ENCODE measurements at places on chromosomes 13 and 19.

DNA sequence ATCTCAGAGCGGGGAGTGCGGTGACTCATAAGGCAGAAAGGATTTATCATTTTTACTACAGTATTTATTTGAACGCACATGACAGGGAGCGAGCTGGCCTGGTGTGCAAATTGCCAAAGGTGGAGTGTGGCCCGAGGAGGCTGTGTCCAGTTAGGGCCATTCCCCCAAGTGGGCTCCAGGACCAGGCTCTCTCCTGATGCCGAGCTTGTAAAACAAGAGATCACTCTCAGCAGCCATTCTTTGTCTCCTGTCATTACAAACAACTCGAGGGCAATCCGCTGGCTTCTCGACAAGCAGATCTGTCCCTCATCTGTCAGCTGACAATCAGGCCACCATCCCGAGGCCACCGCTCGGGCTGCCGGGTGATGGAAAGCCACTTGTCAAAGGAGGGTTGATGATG is 418.9 kb downstream of the ZNF536 start:
- no peak for DNase-seq
- no peak overlapping the region for H3K4me3 ChIP-seq
- H3K27me3 ChIP-seq, result peaks cover 9% of the 10 kb centered on the region
- no peaks in the 10 kb centered on the region for H3K36me3 ChIP-seq

GRCh38 chr13:24624801-24625231 is 55.4 kb upstream of the ATP12A start:
- H3K27ac ChIP-seq, result no peak overlapping the region
- no peaks in the 10 kb centered on the region for H3K27me3 ChIP-seq
- H3K4me1 ChIP-seq, result no peaks in the 10 kb centered on the region
- H3K4me3 ChIP-seq, result no peak overlapping the region

DNA sequence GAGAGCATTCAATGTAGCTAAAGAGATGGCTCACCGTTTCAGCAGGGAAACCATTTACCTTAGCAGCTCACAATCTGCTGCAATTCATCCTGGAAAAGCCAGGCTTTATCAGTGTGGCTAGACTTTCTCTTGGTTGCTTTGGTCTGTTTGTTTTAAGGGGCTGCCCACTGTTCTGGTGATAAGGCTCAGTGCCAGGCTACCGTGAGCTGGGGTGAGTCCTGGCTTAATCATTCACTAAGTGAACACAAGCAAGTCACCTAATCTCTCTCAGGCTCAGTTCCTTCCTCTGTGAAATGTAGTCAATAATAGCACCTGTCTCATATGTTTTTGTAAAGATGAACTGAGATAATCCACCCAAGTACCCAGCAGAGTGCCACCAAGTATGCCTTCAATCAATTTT is 229.0 kb downstream of the TEX29 start:
- H3K36me3 ChIP-seq, result no peaks in the 10 kb centered on the region
- DNase-seq, result no peak
- H3K27ac ChIP-seq, result no peak overlapping the region
- no peak overlapping the region for H3K4me3 ChIP-seq
- peaks cover 4% of the 10 kb centered on the region for H3K27me3 ChIP-seq
- no peaks in the 10 kb centered on the region for H3K4me1 ChIP-seq

GRCh38 chr19:19137556-19138108 is 646 bp downstream of the TMEM161A start:
- peaks cover 12% of the 10 kb centered on the region for H3K4me1 ChIP-seq
- no peak overlapping the region for H3K27ac ChIP-seq
- no peak for DNase-seq
- H3K4me3 ChIP-seq, result peak overlapping the region; percentile 69

DNA sequence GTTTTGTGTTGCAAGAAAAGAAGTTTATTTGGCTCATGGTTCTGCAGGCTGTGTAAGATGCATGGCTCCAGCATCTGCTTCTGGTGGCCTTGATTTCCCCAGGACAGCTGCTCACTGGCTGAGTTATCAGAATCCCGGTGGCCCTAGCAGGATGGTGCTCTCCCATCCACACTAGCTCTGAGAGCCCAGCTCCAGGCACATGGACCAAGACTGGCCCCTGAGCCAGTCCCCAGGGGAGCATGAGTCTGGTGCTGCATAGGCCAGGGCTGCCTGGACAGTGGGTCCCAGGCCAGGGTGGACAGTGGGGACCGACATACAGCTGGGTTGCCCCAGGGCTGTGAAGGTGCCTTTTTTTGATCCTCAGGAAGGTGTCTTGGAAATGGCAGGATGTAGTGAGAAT is 10.4 kb downstream of the ADGRE2 start:
- H3K27ac ChIP-seq, result no peak overlapping the region
- no peaks in the 10 kb centered on the region for H3K4me1 ChIP-seq
- no peaks in the 10 kb centered on the region for H3K27me3 ChIP-seq
- H3K4me3 ChIP-seq, result no peak overlapping the region
- DNase-seq, result peak; percentile 31

DNA sequence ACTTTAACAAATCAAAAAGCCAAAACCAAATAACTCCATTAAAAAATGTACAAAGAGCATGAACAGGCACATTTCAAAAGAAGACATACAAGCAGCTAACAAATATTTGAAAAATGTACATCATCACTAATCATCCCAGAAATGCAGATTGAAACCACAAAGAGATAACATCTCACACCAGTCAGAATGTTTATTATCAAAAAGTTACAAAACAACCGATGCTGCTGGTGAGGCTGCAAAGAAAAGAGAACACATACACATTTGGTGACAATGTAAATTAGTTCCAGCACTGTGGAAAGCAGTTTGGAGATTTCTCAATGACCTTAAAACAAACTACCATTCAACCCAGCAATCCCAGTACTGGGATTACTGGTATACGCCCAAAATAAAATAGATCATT is 756.0 kb upstream of the PCDH20 start:
- H3K27me3 ChIP-seq, result no peaks in the 10 kb centered on the region
- H3K27ac ChIP-seq, result no peak overlapping the region
- no peak for DNase-seq
- no peaks in the 10 kb centered on the region for H3K4me1 ChIP-seq
- H3K4me3 ChIP-seq, result no peak overlapping the region

GRCh38 chr13:61830475-61830874 is 414.8 kb upstream of the PCDH20 start:
- no peak overlapping the region for H3K27ac ChIP-seq
- no peak overlapping the region for H3K4me3 ChIP-seq
- no peaks in the 10 kb centered on the region for H3K27me3 ChIP-seq
- DNase-seq, result no peak
- no peaks in the 10 kb centered on the region for H3K4me1 ChIP-seq
- no peaks in the 10 kb centered on the region for H3K36me3 ChIP-seq

DNA sequence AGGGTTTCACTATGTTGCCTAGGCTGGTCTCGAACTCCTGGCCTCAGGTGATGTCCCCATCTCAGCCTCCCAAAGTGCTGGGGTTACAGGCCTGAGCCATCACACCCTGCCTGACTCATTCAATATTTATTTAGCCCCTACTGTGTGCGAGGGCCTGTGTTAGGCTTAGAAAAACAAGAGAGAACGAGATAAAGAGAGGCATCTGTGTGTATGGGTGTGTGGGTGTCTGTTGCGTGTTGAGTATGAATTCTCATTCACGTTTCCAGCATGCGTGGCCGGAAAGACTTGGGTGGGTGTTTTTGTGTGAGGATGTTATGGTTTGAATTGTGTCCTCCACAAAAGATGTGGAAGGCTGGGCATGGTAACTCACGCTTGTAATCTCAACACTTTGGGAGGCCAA is 9.5 kb downstream of the GADD45B start:
- H3K4me3 ChIP-seq, result no peak overlapping the region
- H3K27ac ChIP-seq, result no peak overlapping the region
- H3K27me3 ChIP-seq, result no peaks in the 10 kb centered on the region
- peaks cover 27% of the 10 kb centered on the region for H3K4me1 ChIP-seq

- H3K36me3 ChIP-seq, result peaks cover 25% of the 10 kb centered on the region
- DNase-seq, result no peak
- H3K27ac ChIP-seq, result no peak overlapping the region
- H3K27me3 ChIP-seq, result no peaks in the 10 kb centered on the region
- H3K4me3 ChIP-seq, result no peak overlapping the region
- H3K4me1 ChIP-seq, result peaks cover 10% of the 10 kb centered on the region
Observed at GRCh38 chr13:95707035-95707434, 30.1 kb downstream of the DNAJC3 start.

DNA sequence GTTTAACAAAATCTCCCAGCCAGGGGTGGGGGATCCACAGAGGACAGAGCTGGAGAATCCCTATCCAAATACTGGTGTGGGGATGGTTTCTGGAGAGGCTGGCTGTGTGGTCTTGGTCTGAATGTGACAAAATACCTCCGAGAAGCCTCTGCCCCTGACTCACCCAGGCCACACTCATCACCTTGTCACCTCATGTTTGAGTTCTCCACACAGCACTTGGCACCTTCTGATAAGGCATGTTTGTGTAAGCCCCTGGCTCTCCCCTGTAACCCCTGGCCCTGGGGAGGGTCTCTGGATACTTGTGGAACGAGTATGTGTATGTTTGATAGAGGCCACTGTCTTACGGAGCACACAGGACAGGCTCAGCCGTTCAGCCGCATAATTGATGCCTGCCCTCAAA is 14.7 kb downstream of the TECR start:
- H3K4me1 ChIP-seq, result peaks cover 50% of the 10 kb centered on the region
- no peak overlapping the region for H3K27ac ChIP-seq
- no peak overlapping the region for H3K4me3 ChIP-seq
- peaks cover 6% of the 10 kb centered on the region for H3K36me3 ChIP-seq
- no peaks in the 10 kb centered on the region for H3K27me3 ChIP-seq

- peaks cover 21% of the 10 kb centered on the region for H3K4me1 ChIP-seq
- no peaks in the 10 kb centered on the region for H3K36me3 ChIP-seq
- H3K27ac ChIP-seq, result no peak overlapping the region
Observed at GRCh38 chr19:45976178-45976577, 2.5 kb upstream of the NOVA2 start.

Measured in suprapubic skin (tissue), 4 donors.